ENCODE measurements at places on chromosomes 12 and 14.
A peak's percentile ranks its signal among the peaks of the same experiment; 100 is the strongest.

GRCh38 chr12:17652436-17652835, 437.6 kb downstream of the RERGL start:
- DNase-seq, result no peak

GRCh38 chr12:106360400-106360994, 2.9 kb downstream of the POLR3B start:
- no peak for DNase-seq

- DNase-seq, result no peak
These were observed 68.9 kb downstream of the FGD4 start for GRCh38 chr12:32467959-32468863.

DNA sequence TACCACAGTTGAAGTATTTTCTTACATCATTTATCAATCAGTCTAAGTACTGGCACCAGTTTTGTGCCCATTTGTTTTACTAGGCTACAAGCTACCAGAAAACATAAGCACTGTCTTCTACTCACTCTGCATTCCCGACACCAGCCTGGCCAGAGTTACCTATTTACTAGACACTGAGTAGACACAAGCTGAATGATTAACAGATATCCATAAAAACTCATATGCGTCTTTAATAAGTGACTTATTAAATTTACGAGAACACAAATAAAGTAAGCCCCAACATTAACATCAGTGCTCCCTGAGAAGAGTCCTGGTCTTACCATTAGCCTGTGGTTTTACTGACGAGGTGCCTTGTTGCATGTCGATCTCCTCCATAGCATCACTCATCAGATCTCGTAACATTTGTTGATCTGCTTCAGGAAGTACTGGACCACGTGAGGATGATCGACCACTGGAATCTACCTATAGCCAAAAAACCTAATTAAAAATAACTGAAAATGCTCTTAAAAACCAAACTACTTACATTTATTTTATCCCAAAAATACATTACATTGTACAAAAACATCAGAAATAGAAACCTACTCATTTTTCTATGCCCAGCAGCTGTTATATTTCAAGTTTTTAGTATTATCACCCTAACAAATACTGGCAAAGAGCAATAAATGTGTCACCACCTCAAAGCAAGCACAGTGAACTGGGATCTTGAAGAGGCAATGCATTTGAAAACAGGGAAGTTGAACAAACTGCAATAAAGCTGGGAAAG, 53.3 kb downstream of the BDKRB1 start:
- DNase-seq, result no peak

GRCh38 chr14:60640859-60641741, 8.2 kb downstream of the SIX1 start:
- DNase-seq, result no peak

DNA sequence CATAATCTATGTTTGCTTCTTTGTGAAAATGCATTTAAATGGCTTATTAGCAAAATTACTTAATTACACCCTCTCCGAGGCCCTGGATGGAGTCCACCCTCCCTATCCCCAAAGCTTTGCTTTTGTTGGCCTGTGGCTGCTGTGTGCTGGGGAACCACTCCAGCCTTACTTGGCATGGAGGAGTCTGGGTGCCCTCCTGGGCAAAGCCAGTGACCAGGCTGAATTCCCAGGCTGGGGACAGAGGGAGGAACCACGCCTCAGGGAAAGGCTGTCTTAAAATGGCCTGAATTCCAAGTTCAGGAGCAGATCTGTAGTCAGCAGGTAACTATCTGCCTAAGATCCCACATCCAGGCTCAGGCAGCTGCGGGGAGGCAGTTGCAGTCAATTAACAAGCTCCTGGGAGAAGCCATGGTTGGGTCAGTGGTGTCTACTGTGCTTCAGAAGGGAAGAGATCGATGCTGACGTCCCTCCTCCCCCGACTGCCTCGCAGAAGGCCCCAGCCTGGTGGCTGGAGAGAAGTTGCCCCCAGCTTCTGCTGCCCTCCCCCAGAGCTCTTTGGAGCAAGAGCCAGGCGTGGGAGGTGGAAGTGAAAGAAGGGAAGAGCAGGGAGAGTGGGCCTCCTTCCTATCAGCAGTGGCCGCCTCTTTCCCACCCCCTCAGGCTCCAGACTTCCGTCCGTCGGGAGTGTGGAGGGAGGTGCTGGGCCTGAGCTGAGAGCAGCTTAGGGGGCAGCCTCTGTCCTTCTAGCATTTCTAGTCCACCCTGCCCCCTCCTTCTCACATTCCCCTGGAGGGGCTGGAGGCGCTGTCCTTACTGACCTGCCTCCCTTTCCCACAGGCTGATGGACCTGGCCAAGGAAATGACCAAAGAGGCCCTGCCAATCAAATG, 11.3 kb downstream of the VASH1 start:
- no peak for DNase-seq

DNA sequence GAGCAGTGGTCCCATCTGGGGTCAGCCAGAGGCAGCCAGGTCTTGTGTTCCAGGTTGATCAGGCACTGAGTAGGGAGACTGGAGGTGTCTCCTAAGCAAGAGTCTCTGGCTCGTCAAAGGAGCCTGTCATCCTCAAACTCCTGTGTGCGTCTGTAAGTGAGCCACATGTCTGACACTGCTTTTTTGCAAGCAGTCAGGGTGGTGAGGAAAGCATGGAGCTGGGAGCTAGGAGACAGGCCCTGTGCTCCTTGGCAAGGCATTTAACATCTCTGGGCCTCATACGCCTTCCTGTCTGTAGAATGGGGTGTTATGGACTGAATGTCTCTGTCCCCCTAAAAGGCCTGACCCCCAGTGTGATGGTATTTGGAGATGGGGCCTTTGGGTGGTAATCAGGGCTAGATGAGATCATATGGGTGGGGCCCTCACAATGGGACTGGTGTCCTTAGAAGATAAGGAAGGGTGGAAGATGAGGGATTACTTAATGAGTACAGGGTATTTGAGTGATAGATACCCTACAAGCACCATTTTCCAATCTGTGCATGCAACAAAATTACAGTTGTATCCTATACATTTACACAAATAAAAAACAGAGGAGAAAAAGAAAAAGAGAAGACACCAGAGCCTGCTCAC, 53.0 kb downstream of the ARL6IP4 start:
- DNase-seq, result no peak

DNA sequence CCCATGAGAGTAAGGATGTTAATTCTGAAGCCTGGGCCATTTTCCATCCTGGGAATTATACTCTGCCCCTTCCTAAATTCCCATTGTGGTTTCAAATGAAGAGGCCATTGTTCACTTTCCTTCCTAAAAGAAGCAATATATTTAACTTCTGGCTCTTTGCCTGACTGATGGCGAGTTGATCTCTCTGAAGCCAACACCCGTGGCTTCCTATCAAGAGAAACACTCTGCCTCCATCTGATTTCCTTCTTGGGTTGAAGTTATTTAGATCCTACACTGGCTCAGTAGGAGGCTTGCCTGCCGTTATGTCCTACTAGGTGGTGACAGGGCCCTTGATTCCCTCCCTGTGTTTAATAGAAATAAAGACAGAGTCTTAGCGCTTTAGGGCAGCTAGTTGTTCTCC, 97.4 kb downstream of the PRKCH start:
- DNase-seq, result no peak

DNA sequence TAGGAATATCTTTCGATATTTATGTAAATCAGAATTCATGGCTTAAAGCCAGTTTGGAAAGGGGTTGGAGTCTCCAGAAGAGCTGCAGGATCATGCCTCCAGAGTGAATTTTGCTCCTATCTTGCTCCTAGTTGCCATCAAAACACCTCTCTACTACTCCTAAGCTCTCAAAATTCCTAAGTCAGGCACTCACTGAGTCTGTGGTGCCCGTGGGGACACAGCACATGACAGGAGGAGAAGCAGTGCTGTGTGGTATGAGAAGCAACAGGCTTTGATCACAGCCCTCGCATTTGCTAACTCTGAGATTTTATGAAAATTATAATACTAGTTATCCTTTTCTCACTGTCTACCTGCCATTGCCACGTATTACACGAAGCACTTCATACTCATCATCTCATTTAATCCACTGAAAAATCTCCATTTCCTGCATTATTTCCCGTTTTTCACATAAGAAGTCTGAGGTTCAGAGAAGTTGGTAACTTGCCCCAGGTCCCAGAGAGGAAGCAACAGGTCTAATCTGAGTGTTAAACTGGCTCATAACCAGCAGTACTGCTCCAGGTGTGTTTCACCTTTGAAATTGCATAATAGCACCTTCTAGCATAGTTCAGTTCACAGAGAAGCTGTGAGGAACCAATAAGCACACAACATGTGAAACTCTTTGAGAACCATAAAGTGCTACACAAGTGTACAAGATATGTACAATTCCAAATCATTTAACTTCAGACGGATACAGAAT, 33.1 kb upstream of the SLC35F4 start:
- no peak for DNase-seq

DNA sequence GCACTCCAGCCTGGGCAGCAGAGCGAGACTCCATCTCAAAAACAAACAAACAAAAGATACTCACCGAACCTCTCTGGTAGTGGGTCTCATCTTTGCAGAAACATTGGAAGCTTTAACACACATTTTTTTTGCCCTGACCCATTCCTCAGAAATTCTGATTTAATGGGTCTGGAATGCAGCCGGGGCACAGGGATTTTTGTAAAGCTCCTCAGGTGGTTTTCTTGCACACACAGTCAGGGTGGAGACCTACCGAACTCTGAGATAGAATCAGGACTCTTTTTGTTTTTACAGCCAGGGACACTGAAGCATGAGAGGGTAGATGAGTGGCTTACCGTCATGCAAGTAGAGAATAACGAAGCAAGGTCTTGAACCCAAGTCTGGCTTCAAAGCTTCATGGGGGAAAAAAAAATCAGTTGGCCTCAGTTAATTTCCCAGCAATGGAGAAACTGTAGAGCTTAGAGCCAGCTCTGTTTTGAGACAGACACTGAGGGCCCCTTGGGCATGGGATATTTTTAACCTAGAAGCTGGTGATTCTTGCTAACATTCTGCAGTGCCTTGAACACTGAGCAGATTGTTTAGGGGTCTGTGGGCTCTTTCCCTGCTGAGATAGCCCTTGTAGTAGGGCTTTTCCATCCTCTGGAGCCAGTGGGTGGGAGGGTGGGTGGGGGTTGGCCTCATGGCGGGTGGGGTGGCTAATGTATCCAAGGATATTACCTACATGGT, 4.8 kb downstream of the RNU4-2 start:
- no peak for DNase-seq

GRCh38 chr14:92447416-92448197, 66.0 kb upstream of the RIN3 start:
- no peak for DNase-seq

DNA sequence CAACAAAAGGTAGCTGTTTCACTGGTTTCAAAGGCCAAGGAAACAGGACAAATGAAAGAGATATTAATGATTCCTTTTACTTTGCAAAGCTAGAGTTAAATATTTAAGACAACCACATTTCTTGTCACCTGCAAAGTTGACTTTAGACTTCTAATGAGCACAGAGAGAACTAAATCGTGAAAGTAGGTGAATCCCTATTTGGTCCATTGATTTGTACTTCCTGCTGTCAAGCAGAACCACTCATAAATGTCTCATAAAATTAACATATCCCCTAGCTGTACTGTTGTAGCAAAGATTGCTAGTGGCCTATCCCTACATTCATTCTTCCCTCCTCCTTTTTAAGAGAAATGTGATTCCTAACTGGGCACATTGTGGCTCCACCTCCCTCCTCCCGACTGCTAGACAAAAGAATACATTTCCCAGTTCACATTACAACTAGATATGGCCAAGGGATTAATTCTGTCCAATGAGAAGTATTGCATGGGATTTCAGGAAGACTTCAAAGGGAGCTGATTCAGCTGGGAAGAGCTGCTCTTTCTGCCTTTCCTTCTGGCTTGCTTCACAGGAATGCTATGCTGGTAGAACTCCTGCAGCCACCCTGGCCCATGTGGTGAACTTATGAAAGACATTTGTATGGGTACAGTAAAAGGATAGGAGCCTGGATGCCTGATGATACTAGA, 227.5 kb upstream of the ABCD2 start:
- DNase-seq, result peak; percentile 11

DNA sequence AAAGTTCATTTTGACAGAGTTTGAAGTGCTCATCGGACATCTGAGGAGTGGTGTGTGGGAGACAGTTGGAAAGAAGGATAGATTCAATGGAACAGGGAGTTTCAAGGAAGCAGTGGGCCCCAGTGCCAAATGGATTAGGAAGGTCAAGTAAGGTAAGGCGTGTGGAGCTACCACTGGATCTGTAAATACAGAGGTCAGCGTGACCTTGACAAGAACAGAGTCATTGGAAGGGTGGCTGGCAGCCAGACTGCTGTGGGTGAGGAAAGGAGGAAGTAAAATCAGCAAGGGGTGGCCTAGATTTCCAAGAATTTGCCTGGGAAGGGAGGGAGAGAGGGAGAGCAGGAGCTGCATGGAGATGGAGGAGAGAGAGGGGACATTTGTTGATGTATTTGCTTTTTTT, 68.2 kb upstream of the IGF1 start:
- DNase-seq, result no peak

GRCh38 chr12:46518729-46519128, 146.2 kb upstream of the SLC38A2 start:
- no peak for DNase-seq

- no peak for DNase-seq
These were observed 1.5 kb upstream of the HSP90B1 start for GRCh38 chr12:103928682-103929045.

DNA sequence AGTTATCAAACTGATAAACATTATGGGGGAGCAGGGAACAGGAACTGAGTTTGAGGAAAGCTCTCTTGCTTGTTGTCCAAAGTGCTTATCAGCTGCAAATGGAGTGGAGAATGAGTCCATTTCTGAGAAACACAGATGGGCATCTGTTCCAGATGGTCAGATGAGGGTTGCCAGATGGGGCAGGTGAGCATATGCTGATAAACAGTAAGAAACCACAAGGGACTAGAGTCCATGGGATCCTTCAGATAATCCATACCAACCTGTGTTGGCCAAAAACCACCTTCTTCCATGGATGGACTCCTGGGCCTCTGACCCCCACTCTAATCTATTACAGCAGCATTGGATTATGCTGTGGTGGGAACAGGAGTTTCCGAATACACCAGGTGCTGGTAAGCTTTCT, 38.3 kb downstream of the GNS start:
- no peak for DNase-seq

- DNase-seq, result no peak
These were observed 768.2 kb upstream of the ALG10B start for GRCh38 chr12:37548266-37548805.

- no peak for DNase-seq
These were observed 340.1 kb downstream of the BCL11B start for GRCh38 chr14:98931911-98932310.

DNA sequence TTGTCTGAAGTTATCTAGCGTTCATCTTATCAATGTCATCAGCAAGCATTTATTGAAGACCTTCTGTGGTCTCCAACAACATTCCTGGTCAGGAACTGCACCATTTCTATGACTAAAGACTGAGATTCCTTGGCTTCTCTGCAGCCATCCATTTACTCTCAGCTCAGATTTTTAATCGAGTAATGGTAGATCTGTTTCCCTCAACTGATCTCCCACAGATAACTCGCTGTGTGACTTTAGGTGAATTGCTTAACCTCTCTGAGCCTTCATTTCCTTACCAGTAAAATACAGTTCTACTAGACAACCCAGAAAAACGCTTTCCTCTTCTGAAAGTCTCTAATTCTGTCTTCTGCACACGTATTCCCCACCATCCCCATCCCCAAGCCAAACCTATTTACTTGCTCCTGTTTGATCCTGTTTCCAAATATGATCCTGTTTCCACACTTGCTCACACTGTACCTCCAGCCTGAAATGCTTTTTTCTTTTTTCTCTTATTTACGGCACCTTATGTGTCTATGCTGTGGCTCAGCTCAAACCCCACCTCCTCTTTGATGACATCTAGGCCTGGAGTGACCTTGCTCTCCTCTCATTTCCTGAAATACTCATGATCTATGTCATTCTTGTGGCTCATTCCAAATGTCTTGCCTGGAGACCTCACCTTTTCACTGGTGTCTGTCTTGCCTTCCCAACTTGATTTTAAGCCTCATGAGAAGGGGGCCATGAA, 21.8 kb downstream of the PLXNC1 start:
- DNase-seq, result no peak

GRCh38 chr14:100504372-100505078, 82.7 kb downstream of the BEGAIN start:
- no peak for DNase-seq

Data from non-pigmented ciliary epithelial cell (primary cell).